HT-29 (cell line): ENCODE measurements at places on chromosomes 2 and 18. TPM values are rescaled to one million over a fixed set of nuclear protein-coding genes. Genes with fewer than 3 reads are reported as not detected.

DNA sequence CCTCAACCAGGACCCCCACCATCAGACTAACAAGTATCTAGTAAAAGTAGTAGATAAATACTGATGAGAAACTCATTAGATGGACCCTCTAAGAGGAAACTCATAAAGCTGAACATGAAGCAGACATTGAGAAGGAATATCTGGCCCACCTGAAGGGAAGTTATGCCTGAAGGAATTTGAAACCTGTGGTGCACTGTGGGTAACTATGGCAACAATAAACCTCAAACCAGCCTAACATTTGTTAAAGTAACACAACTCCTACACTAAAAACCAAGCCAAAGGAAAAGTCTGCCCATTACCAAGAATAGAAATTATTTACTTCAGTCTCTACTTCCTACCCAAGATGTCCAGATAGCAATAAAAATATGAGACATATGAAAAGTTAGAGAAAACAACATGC, 43.4 kb downstream of the KIAA1328 start:
- no peak for DNase-seq

DNA sequence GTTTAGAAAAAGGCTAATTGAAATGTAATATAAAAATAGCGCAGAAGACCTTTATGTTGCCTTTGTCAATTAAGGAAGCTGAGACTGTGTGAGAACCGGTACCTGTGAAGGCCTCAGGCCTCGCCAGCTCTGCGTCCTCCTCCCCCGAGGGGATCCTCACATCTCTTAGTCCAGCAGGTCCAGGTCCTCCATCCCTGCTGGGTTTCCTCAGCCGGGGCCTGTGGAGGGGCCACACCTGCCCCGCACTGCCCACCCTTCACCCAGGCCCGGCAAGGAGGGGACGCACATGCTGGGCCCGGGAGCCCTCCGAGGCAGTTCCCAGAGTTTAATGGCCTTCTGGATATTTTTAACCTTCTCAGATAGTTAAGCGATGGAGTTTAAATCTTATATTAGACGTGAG, 3.5 kb downstream of the KCNG2 start:
- DNase-seq = no peak

GRCh38 chr2:164913640-164914350, 41.5 kb downstream of the SLC38A11 start:
- peak; percentile 74 for DNase-seq

DNA sequence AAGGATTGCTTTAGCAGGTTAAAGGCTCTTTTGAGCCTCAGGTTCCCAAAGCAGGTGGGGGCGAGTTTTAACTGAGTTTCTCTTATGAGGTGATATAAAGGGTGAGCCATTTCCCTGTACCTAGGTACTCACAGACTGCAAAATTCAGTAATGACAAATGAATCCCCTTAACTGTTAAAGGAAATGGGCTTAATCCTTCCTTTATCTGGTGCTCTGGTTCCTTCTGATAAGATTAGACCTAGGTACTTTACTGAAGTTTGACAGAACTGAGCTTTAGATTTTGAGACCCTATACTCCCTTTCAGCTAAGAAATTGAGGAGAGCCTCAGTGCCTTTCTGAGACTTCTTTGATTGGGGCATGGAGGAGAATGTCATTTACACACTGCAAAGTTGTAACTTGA, 42.6 kb downstream of the STK17B start:
- no peak for DNase-seq

DNA sequence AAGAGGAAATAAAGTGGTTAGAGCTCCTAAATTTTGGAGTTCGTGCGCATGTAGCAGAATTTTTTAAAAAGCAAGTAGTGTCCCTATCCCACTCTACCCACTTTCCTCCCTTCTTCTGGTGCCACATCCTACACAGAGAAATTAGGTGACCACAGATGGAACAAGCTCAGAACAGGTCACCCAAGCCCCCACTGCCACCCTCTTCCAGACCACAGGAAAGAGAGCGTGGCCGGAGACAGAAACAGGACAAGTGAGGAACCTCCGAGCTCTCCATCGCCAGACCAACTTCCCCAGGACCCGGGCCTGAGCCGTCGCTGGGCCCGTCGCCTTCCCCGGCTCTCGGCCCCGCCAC, 433 bp downstream of the NPC1 start:
- no peak for DNase-seq

- DNase-seq = peak; percentile 82
Observed at GRCh38 chr2:30208453-30208852, 22.9 kb upstream of the LBH start.

GRCh38 chr2:100238471-100238870, 83.8 kb downstream of the LONRF2 start:
- no peak for DNase-seq

DNA sequence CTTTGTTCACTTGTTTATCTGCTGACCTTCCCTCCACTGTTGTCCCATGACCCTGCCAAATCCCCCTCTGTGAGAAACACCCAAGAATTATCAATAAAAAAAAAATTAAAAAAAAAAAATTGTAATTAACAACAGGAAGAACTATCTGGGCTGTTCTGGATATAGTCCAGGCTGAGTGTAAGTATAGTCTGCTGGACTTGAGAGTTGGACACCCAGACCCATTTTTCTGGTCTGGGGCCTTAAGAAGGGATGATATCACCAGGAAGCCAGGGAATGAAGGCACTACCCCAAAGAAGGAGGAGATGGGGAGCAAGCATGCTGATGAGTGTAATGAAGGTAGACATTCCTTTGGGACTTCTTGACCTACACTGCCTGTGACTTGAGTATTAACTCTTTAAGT, 72.1 kb upstream of the ZFP36L2 start:
- peak; percentile 48 for DNase-seq

DNA sequence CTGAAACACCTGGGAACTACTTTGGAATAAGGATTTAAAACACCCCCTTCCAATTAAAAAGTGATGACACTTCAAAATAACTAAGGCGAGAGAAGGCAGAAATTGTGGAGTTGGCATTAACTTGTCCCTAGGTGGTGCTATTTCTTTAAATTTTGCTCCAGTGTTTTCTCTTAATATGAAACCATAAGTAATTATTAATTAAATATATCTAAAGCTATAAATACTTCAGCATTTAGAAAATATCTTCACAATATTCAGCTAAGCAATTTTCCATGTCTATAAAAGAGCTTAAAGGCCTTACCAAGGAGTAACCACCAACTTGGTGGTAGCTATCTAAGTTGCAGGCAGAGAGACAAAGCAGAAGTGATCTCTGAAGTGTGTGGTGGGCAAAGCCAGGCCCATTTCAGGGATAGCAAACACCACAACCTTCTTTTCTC, 186.8 kb upstream of the PGAP1 start:
- peak; percentile 58 for DNase-seq

DNA sequence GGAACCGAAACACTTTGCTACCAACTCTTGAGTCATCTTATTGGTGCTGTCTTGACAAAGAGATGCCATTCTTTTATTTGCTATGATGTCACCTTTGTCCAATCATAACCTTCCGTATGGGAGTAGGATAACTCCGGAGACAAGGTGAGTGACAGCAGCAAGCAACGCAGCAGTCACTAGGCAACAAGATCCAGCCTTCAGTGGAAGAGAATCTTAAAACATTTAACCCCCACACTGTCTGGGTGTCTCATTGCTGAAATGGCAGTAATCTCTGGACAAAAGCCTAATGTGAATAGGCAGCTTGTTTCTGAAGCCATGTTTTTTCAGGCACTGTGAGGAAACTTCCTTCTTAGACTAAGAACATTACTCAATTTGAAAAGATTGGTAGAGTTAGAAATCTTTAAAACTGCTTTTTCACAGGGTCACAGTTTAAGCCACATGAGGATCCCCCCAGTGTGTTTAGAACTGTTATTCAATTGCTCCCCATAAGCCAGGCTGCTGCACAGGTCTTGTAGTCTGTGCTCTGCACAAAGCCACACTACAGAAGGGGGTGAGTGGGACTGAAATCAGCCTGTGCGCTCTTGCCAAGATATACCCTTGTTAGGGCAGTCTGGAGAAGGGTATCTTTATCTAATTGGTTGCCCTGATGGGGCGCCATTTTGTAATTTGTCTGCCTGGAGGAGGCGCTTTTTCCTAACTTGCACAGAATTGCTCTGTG, 131.5 kb upstream of the STON1 start:
- DNase-seq = no peak

- no peak for DNase-seq
Observed at GRCh38 chr2:85444629-85445172, 26.2 kb downstream of the SH2D6 start.

DNA sequence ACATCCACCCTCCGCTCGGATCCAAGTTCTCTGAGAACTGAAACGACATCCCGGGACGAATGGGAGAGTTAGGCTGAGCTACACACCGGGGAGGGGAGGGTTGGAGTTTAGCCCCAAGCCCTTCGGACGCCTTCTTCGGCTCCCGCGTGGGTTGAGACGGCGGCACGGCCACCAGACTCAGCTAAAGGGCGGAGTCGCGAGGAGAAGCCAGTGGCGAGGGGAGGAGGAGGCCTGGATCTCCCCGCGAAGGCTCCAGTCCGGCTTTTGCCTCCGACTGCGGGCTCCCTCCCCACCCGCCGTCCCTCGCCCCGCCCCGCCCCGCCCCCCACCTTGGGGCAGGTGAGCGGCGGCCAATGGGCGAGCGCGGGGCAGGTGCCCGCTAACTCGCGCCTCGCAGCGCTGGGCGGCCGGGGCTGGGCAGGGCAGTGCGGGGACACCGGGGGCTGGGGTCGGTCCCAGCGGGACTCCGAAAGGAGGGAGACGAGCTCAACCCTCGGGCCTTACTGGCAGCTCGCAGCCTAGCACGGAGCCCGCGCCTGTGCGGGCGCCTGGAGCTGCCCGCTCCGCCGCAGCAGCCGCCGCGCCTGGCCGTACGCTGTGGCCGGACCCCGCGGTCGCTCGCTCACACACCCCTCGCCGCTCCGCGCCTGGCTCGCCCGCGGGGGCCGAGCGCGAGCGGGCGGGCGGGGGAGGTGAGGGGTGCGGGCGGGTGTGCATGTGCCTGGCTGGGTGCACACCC, at the start of gene EMX1:
Gene EMX1 (plus strand): TSS at position 382 of the 739 bp plus-strand sequence. CDS start 334 bp downstream, at position 716.
- peak; percentile 76 for DNase-seq

- no peak for DNase-seq
Observed at GRCh38 chr2:116719836-116720235, 1094.7 kb upstream of the DDX18 start.

DNA sequence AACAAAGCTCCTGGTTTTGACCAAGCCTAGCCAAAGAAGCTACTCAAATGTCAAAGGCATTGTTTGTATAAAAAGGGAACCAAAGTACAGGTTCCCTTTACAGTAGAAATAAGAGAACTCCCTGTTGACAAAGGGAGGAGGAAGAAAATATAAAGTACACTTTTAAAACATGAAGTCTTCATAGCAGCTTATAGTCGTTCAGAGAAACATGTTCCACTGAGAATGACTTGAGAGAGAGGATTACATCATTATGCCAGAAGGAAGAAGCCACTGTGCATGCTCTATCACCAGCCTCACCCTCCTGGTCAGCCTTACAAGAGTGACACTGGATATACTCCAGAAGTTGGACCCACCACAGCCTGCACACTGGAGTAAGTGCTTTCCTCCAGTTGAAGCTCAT, 2.5 kb upstream of the DHRS9 start:
- DNase-seq = no peak

- DNase-seq = no peak
Observed at GRCh38 chr18:36108196-36108595, 20.9 kb downstream of the SLC39A6 start.

The B4GALT6 gene
- 0.68 and 2.3 TPM in 2 replicates for total RNA-seq

The MYOM1 gene
- 0.10 and 0.13 TPM in 2 replicates for total RNA-seq

The C2orf15 gene
- 4.6 and 4.9 TPM in 2 replicates for total RNA-seq

The CD8A gene
- total RNA-seq = not detected in 2 replicates

The TRIB2 gene
- total RNA-seq = 5.7 and 8.6 TPM in 2 replicates

The MROH2A gene
- total RNA-seq = 2.4 and 2.8 TPM in 2 replicates

The COL6A3 gene
- total RNA-seq = 0.03 TPM in 1 of 2 replicates, not detected in the other
